ENCODE measurements at places on chromosomes 5 and 9. TPM values are rescaled to one million over a fixed set of nuclear protein-coding genes. Genes with fewer than 3 reads are reported as not detected.

DNA sequence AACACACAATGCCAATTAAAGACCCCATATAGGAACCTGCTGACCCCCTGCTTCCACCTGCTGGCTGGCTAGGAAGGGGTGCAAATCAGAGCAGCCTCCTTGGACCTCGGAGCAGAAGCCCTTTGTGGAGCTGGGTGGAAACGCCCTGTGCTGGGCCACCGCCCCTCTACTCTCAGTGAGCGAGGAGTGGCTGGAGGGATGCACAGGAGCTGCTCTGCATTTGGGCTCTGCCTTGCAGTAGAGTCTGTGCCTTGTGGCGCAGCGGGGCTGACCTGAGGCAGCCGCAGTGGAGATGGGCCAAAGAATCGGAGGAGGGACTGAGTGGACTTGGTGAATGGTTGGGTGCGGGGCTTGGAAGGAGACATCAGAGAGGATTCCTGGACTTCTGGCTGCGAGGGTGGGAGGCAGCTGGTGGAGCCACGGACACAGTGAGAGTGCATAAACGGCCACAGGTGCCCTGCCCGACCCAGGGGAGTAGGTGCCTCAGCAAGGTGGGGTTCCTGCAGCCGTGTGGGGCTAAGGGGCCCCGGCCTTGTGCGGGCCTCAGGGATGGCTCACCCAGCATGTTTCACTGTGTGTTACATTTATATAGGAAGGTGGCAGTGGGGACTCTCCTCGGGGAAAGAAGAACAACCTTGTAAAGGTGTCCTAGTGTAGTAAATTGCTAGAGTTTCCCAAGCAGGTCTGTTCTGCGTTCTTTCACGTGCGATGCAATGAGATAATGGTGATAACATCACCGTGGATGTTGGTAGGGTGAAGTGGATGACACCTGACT is 14.1 kb upstream of the IRX4 start:
- no peak overlapping the region for H3K4me3 ChIP-seq
- no peak overlapping the region for H3K27ac ChIP-seq
- H3K4me1 ChIP-seq = no peaks in the 10 kb centered on the region
- peaks cover 10% of the 10 kb centered on the region for H3K27me3 ChIP-seq

GRCh38 chr5:90802474-90803317 is 244.1 kb downstream of the ADGRV1 start:
- peak; percentile 25 for DNase-seq
- H3K4me1 ChIP-seq = no peaks in the 10 kb centered on the region
- H3K36me3 ChIP-seq = no peaks in the 10 kb centered on the region
- H3K27me3 ChIP-seq = no peaks in the 10 kb centered on the region
- no peak overlapping the region for H3K4me3 ChIP-seq

- no peaks in the 10 kb centered on the region for H3K36me3 ChIP-seq
- H3K27ac ChIP-seq = no peak overlapping the region
- no peak for DNase-seq
- no peaks in the 10 kb centered on the region for H3K4me1 ChIP-seq
- H3K4me3 ChIP-seq = no peak overlapping the region
Observed at GRCh38 chr9:90640361-90640760, 2.3 kb downstream of the DIRAS2 start.

DNA sequence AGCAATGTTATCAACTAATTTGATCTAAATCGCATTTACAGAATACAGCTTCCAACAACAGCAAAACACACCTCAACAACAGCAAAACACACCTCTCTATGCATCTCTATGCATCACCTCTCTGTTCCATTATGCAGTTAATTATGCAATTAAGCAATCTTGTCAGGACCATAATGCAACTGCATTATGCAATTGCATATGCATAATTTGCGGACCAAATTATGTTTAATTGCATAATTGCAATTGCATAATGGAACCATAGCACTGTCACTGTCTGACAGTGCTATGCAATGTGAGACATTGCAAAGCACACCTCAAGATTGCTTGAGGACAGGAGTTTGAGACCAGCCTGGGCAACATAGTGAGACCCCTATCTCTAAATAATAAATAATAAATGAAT is 80.4 kb upstream of the PRSS3 start:
- DNase-seq = no peak
- no peaks in the 10 kb centered on the region for H3K36me3 ChIP-seq
- peaks cover 5% of the 10 kb centered on the region for H3K4me1 ChIP-seq
- H3K4me3 ChIP-seq = no peak overlapping the region

DNA sequence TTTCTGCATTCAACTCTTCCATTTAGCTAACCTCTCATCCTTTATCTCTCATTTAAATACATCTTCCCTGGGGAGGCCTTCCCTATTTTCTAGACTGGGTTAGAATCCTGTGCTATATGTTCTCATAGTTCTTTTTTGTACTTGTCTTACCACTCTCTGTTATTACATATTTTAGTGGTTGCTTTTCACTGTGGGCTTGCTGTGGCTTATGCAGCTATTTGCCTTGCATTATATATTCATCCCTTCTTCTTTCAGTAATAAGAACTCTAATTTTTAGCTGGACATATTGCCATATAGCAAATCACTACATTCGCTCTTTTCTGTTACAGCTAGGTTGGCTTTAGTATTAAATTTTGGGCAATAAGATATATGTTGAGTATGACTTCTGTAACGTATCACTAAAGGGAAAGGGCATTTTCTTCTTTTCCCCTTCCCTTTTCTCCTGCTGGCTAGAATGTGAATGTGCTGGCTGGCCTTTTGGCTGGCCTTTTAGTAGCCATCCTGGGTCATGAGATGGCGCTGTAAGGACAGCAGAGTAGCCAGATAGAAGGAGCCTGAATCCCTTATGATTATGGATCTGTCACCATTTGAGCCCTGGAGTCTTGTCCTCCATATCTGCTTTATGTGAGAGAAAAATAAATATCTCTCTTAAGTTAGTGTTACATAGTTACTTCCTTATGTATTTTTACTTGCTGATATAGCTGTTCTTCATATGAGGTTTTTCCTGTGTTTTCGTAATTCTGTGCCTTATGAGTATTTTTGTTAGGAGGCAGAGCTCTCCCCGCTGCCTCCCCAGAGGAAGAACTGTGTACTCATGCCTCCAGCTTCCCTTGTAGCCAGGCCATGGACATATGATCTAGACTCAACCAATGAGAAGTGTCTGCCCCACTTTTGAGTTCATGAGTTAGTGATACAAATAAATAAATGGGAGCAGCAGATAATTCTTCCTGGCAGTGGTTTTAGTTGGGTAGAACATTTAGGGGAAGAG is 65.8 kb downstream of the NDUFAF2 start:
- peaks cover 7% of the 10 kb centered on the region for H3K4me1 ChIP-seq
- no peaks in the 10 kb centered on the region for H3K27me3 ChIP-seq
- no peak overlapping the region for H3K4me3 ChIP-seq
- DNase-seq = peak; percentile 8
- no peak overlapping the region for H3K27ac ChIP-seq

Gene DDX4
- total RNA-seq = not detected

Gene TEX48
- not detected for total RNA-seq

Gene IL13
- total RNA-seq = not detected

Gene PCDHB2
- total RNA-seq = 7.1 TPM

Gene IFNE
- not detected for total RNA-seq

All from HepG2 (cell line).